Activated B cell treated with CpG ODN at 0.5 μM for 24 hours (primary cell): ENCODE measurements at places on chromosomes 16 and 17.
A peak's percentile ranks its signal among the peaks of the same experiment; 100 is the strongest.

GRCh38 chr17:33888455-33888854 lies 366.6 kb upstream of the CCL2 start:
- H3K27me3 ChIP-seq: peaks cover 2% of the 10 kb centered on the region
- no peaks in the 10 kb centered on the region for H3K4me1 ChIP-seq
- H3K36me3 ChIP-seq: no peaks in the 10 kb centered on the region
- H3K27ac ChIP-seq: no peak overlapping the region
- no peak overlapping the region for H3K4me3 ChIP-seq

DNA sequence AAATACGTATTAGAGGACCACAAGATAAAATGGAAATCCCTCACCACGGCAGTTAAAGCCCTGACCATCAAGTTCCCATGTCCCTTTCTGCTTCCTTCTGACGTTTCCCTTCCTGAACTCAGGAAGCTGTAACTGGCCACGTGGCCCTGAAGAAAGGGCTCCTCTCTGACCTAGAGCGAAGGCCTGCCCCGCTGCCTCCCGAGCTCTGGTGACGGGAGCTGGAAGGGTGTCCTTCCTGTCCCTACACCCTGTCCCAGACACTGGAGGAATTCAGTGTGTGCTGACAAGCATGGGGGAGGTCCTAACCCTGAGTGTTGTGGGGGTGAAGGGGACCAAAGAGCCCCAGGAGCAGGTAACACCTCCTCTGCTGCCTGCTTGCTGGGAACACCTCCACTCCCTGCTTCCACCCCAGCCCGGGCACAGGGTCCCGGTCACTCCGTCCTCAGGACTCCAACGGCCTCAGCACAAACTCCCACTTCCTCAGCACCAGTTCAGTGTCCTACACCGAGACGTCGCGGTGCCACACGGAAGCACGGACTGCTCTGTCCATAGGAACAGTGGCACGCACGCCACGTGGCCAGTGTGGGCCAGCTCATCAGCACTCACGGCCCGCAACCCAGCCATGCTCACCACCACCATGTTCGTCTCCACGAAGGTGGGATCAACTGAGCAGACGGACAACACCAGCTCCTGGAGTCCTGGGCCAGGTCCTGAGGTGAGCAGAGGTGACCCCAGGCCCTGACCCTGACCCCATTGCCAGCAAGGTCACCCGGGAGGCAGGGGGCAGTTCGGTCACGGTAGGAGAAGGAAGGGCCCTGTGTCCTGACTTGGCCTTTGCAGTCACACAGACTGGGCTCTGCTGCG lies 16.9 kb downstream of the TMEM235 start:
- H3K4me1 ChIP-seq: peaks cover 33% of the 10 kb centered on the region
- H3K27me3 ChIP-seq: no peaks in the 10 kb centered on the region
- H3K36me3 ChIP-seq: no peaks in the 10 kb centered on the region
- no peak overlapping the region for H3K27ac ChIP-seq
- DNase-seq: no peak

- H3K4me3 ChIP-seq: peak overlapping the region; percentile 24
- H3K27ac ChIP-seq: peak overlapping the region; percentile 63
- peaks cover 4% of the 10 kb centered on the region for H3K36me3 ChIP-seq
- H3K27me3 ChIP-seq: no peaks in the 10 kb centered on the region
- no peak for DNase-seq
These were observed 2.2 kb upstream of the NUTF2 start for GRCh38 chr16:67844497-67844896.

DNA sequence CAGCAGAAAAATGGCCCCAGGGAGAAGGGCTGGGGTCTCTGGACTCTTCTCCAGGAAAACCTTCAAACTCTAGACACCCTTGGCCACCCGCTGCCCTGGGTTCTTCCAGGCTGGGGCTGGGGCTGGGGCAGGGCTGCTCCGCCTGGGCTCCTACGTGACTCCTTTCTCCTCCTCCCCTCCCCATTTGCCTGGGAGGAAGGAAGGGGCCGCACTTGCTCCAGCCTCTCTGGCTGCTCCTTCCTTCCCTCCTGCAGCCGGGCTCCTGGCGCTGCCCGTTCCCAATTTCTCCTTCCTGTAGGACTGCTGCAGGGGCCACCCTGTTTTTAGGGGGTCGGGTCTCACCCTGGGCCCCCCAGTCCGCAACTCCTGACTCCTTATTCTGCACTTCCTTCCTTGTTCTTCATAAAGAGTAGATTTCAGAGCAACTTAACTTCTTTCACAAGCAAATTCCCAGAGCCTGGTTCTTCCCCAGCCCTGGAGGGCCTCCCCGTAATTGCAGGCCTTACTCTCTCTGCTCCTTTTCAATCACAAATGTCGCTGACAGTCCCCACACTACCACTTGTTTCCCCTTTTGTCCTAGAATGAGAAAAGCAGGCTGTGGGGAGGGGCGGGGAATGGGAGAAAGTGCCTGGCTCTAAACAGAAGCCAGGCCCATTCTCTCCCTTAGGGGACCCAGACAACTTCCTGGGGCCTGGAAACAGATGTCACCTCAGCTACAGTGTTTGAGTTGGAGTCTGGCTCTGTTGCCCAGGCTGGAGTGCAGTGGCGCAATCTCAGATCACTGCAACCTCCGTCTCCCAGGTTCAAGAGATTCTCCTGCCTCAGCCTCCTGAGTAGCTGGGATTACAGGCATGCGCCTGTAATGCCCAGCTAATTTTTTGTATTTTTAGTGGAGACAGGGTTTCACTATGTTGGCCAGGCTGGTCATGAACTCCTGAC lies 137.8 kb downstream of the ENGASE start:
- H3K27ac ChIP-seq: no peak overlapping the region
- H3K27me3 ChIP-seq: peaks cover 27% of the 10 kb centered on the region
- no peak for DNase-seq

DNA sequence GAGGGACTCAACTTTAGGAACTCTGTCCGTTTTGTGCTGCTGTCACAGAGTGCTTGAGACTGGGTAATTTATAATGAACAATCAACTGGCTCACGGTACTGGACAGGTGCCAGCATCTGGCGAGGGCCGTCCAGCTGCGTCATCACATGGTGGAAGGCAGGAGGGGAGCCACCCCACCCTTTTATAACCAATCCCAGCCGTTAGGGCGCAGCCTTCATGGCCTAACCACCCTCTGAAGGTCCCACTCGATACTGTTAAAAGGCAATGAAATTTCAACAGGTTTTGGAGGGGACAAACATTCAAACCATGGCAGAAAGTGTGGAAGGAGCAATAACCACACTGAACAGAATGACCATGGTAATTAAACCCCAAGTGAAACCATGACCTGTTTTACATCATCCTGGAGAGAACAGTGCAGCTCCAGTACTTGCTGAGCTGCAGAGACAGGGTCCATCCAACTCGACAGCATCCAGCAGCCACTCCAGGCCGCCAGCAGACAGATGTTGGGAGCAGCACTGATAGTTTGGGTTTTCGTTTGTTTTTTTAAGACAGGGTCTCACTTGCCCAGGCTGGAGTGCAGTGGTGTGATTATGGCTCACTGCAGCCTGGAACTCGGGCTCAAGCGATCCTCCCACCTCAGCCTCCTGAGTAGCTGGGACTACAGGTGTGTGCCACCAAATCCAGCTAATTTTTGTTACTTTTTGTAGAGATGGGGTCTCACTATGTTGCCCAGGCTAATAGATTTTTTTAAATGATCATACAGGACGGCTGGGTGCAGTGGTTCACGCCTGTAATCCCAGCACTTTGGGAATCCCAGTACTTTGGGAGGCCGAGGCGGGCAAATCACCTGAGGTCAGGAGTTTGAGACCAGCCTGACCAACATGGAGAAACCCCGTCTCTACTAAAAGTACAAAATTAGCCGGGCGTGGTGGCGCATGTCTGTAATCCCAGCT lies 11.0 kb downstream of the CHMP6 start:
- peaks cover 19% of the 10 kb centered on the region for H3K27me3 ChIP-seq
- H3K4me1 ChIP-seq: peaks cover 11% of the 10 kb centered on the region
- no peak overlapping the region for H3K4me3 ChIP-seq
- DNase-seq: no peak

GRCh38 chr17:58331815-58332777 lies 3.5 kb upstream of the TSPOAP1 start:
- peak overlapping the region; percentile 100 for H3K4me3 ChIP-seq
- peak; percentile 88 for DNase-seq
- peaks cover 73% of the 10 kb centered on the region for H3K4me1 ChIP-seq

GRCh38 chr17:50280068-50280467 lies 5.8 kb downstream of the TMEM92 start:
- H3K4me3 ChIP-seq: no peak overlapping the region
- no peaks in the 10 kb centered on the region for H3K36me3 ChIP-seq
- H3K27me3 ChIP-seq: peaks cover 49% of the 10 kb centered on the region
- no peak overlapping the region for H3K27ac ChIP-seq
- H3K4me1 ChIP-seq: peaks cover 3% of the 10 kb centered on the region

DNA sequence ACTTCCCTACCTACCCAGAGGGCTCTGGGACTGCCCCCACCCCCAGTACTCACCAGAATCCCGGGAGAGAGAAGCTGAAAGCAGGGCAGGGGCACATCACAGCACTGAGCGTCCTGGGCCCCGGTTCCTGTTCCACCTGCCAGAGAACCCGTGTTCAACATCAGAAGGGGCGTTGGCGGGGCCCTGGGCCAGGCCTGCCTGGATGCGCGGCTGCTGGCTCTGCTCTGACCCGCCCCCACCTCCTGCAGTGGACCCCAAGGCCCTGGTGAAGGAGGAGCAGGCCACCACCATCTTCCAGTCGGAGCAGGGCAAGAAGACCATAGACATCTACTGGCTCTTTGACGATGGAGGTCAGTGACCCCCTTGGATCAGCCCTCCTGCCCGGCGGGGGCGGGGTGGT lies 27.7 kb downstream of the SLC12A3 start:
- no peaks in the 10 kb centered on the region for H3K36me3 ChIP-seq
- H3K27ac ChIP-seq: no peak overlapping the region
- peaks cover 21% of the 10 kb centered on the region for H3K4me1 ChIP-seq
- no peak overlapping the region for H3K4me3 ChIP-seq
- no peak for DNase-seq

DNA sequence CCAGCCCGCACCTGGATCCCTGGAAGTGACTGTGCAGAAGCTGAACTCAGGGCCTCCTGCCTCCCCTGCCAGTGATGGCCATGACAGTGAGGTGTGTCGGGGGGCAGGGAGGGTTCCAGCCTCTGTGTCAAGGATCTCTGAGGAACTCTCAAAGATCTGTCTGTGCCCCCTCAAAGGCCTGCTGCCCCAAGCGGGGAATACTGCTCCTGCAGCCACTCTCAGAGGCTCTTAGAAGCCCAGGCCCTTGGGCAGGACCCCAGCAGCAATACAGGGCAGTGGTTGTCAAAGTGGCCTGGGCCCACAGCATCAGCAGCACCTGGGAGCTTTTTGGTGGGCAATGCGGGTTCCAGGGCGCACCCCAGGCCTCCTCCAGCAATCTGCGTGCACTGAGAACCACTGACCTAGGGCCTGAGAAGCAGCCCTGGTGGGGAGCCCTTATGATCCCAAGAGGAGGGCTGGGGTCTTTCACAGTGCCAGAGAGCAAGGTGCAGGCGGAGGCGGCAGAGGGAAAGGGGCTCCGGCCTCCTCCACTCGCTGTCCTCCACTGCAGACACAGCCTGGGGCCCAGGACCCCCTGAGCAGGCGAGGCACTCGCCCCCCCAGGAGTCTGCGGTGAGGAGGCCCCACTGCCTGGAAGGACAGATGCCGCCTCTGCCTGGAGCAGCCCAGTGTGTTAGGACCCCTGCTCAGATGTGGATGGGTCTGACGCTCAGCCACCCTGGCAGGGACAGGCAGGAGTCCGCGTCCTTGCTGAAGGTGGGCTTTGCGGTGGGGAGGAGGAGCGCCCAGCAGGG lies 42.1 kb downstream of the ENGASE start:
- H3K27me3 ChIP-seq: peaks cover 10% of the 10 kb centered on the region
- H3K4me1 ChIP-seq: no peaks in the 10 kb centered on the region
- DNase-seq: no peak
- no peaks in the 10 kb centered on the region for H3K36me3 ChIP-seq

DNA sequence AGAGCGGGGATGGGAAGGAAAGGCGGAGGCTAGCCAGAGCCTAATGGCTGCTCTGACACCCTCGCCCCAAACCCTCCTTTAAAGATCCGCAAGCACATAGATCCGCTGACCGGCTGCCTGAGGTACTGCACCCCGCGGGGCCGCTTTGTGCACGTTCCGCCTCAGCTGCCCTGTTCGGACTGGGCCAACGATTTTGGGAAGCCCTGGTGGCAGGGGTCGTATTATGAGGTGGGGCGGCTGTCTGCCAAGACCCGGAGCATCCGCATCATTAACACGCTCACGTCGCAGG lies 663 bp downstream of the CYB5D1 start:
- peaks cover 23% of the 10 kb centered on the region for H3K36me3 ChIP-seq
- H3K4me3 ChIP-seq: no peak overlapping the region
- H3K27me3 ChIP-seq: no peaks in the 10 kb centered on the region
- no peak for DNase-seq
- no peak overlapping the region for H3K27ac ChIP-seq
- peaks cover 10% of the 10 kb centered on the region for H3K4me1 ChIP-seq

DNA sequence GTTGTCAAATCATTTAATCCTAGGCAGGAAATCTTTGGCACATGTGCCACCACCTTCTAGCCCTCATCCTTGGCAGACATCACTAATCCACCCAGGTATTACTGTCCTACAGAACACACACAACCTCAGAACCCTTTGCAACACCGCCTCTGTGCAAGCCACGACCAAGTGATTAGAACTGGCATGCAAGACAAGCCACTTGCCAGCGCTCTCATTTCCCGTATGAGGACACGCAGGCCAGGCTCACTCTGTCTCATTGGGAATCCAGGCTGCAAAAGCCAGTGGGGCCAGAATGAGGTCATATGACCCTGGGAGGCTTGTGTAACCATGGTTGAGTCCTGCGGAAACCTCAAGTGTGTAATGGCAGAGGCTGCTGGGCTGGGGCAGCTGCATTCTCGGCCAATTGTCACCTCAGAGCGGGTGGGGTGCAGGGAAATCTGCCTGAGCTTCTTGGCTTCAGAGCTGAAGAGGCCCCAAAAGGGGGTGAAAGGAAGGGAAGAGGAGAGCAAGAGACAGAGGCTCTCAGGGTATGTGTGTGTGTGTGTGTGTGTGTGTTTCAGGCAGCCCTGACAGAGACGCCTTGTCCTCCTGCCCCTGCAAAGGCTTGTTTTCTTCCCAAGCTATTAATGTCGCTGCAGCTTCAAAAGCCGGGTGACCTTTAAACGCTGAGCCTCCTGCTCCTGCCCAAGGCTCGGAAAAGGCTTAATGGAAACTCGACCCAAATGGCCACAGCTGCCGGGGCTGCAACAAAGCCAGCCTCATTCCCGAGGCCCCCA lies 43.2 kb upstream of the MRPS23 start:
- H3K27me3 ChIP-seq: peaks cover 36% of the 10 kb centered on the region
- no peaks in the 10 kb centered on the region for H3K4me1 ChIP-seq
- DNase-seq: no peak
- no peak overlapping the region for H3K27ac ChIP-seq
- no peaks in the 10 kb centered on the region for H3K36me3 ChIP-seq
- no peak overlapping the region for H3K4me3 ChIP-seq
